ENCODE measurements at places on chromosomes 7 and 10.

GRCh38 chr10:43137717-43138020 lies 576 bp upstream of the CSGALNACT2 start:
- peak; percentile 18 for DNase-seq

DNA sequence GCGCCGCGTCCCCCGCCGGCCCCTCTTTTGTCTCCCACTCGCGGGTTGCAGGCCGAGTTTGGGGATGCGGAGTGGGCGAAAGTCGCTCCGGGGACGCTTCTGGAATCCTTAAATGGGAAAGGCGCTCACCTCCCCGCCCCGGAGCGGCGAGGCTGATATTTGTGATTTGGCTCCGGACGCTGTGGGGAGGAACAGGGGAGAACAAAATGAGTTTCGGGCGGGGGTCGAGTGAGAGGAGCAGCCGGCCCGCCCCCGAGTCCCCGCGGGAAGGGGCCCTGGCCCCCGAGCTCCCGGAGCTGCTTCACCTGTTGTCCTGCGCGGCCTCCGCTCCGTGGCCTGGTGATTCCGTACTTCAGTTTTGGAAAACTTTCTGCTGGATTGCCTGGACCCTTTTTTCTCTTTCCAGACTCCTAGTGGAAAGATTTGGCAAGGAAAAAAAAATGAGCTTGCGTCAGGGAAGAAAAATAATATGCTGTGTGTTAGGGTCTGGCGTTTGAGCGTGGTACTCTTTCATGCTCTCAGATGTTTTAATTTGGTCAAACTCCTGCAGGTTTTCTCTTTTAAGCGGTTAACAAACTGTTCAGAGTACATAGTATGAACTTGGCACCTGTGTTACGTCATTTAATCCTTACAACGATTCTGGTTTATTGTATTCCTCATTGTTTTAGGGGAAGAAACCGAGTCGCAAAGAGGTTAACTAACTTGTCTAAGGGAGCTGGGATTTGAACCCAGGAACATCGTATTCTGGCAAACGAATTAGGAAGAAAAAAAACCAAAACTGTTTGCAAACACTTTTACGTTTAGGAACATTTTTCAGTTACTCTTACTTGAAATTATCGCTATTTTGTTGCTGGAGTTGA lies 924 bp downstream of the BMPR1A start:
- peak; percentile 62 for DNase-seq

GRCh38 chr7:27109466-27110185 lies 7.1 kb upstream of the HOXA2 start:
- DNase-seq: no peak

- peak; percentile 93 for DNase-seq
Measured at GRCh38 chr7:1536743-1537534, 6.4 kb downstream of the MAFK start.

DNA sequence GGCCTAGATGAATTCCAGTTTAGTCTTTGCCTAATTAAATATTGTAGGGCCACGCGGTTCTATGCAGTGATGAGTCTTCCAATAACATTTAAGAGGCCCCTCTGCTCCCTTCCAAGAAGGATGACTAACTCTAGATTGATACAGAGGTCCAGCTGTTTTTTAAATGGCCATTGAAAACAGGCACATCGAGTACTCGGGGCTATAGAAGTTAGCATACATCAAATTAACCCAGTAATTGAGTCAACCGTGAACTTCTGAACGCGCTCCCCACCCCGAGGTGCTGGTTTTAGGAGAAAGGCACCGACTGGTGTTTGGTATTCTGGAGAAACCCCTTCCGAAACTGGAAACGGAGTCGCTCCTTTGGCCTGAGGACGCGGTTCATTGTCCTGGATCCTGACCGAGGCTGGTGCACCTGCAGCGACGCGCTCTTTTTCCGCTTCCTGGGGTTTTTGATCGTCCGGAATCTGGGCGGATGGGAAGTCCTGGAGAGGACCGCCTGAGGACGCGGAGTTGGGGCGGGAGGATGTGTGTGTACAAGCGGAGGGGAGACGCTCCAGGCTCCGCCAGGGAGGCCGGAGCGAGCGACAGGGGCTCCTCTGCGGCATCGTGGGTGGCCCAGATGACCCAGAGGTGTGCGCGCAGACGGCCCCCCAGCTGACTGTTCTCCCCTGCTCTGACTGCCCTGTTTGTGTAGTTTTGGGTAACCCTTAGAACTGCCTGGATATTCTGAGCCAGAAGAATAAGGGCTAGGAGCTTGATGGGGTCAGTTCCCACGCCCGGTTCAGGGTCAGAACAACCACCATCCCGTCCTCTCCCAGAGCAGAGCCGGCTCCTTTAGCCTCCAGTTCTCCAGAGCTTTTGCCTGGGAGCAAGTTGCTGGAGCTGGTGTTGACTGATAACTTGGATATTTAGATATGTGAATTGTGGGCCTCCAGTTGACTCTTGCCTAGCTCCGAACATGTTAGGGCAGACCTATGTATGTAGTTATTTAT lies 711 bp downstream of the FAM221A start:
- DNase-seq: no peak

DNA sequence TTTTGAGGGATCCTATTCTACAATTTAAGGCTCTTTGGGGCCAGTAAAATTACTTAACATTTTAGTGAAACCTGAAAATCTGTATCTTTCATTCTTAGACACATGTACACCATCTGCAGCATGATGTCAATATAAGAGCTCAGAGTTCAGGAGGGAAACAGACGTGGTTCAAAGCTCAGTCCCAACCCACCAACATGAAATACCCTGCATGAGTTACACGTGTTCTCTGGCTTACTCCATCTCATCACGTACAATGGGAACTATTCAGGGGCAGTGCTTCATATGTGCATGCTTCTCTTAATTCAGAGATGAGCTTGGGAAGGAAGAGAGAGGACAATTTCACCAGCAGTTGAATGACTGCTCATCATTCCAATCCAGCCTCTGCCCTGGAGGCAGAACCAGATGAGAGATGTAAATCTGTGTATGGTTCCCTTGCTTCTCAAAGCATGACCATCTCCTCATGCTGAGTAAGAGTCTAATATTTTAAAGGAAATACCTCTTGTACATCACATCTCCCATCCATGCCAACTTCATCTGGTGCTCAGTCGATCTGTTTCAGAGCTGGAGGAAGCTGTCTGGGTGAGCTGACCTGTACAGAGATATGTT lies 29.0 kb upstream of the ADAM12 start:
- DNase-seq: peak; percentile 9

DNA sequence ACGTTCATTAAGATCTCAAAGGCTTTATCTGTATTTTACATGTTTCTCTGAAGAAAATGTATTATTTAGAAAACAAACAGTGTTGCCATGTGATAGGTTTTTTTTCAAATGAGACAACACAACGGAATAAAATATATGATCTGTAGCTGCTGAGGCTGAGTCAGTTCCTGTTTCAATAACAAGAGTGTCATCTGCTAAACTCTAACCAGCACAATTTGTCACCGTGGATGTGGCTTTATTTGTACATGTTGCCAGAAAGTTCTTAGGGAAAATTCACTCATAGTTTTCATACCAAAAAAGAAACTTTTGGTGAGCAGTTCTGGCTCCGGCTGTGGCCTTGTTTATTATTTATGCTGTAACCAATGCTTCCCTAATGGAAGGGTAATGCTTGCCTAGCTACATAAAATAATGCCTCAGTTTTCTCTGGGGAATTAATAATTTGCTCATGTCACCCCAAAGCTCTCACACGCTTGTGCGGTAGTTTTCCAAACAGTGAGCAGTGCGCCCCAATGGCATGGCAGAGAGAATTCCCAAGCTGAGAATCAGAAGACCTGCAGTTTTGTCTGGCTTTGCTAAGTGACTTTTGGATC lies 20.3 kb upstream of the KLF6 start:
- no peak for DNase-seq

- no peak for DNase-seq
Measured at GRCh38 chr7:55276572-55277295, 88.4 kb upstream of the LANCL2 start.

GRCh38 chr10:24235471-24235870 lies 26.5 kb downstream of the KIAA1217 start:
- DNase-seq: no peak

- DNase-seq: no peak
Measured at GRCh38 chr7:143992670-143993069, 7.5 kb upstream of the OR6B1 start.

DNA sequence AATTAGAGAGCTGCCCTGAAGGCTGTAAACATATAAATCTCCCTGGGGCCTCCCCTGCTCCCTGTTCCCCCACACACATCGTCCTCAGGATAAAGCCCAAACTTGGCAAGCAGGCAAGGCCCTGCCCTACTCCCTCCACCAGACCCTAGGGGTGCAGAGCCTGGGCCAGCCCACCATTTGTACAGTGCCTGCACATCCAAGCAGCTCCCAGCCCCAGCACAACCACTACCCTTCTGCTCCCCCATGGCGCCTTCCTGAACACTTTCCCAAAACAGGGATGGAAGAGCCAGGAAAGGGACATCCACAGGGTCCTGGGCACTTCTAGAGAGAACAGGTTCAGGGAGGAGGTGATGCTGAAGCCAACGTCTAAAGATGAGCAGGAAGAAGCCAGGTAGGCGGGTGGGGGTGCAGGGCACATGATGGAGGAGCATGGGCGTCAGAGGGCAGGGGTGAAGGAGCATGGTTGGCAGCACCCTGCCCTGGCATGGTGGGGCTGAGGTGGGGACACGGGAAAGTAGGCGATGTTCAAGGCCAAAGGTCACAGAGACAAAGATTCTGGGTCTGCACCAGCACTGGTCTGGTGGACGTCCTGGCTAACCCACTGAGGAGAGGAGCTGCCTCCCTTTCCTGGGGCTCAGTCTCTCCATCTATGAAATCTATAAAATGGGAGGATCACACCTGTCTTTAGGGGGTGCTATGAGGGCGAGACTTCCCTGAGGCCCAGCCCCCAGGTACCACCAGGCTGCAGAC lies 140.6 kb downstream of the ARHGAP22 start:
- DNase-seq: no peak

DNA sequence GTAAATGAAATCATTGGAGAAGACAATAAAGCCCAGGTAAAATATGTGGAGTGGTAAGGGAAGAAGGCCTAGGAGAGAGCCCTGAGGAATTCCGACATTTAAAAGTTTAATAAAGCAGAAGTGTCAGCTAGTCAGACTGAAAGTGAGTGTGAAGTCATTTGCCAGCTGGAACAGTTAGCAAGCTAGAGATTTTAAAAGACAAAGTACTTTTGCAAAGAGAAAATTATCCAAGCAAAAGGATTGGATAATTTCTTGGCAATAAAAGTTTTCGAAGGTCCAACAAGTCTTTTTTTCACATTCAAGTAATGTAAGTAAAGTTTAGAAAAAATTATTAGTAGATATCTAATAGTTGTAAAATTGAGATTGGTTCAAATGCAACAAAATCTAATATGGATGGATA lies 27.1 kb upstream of the SEMA3C start:
- DNase-seq: no peak

- no peak for DNase-seq
Measured at GRCh38 chr7:157738066-157738460, 401.3 kb downstream of the DNAJB6 start.

GRCh38 chr10:47409866-47410256 lies 25.8 kb upstream of the ZNF488 start:
- DNase-seq: no peak

DNA sequence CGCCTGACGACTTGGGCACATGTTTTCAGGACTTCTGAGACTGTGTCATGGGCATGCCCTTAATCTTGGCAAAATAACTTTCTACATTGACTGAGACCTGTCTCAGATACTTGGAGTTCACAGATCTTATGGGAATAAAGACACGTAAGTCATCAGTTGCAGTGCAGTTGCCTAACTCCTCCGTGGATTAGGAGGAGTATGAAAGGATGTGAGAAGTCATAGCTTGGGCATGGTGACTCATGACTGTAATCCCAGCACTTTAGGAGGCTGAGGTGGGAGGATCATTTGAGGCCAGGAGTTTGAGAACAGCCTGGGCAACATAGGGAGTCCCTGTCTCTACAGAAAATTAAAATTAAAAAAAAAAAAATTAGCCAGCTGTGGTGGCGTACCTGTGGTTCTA lies 49.6 kb downstream of the EXOC6 start:
- DNase-seq: no peak

GRCh38 chr10:62648921-62649320 lies 155.6 kb upstream of the ADO start:
- DNase-seq: no peak

GRCh38 chr7:131292141-131292905 lies 35.4 kb upstream of the MKLN1 start:
- no peak for DNase-seq

DNA sequence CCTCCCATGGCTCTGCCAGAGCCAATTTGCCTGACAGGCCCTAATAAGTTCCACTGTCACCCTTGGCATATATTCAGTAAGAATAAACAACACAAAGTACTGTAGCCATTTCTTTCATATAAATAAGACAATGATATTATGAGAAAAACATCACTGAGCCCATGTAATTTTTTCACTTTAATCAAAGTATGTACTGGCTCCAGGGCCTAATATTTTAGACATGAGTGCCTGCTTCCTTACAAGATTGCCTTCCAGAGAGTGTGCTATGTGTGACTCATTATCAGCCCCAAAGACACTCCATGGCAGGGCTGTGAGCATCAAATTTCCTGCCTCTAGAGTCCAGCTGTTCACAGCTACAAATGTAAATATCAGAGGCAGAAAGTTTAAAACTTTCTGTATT lies 297.6 kb downstream of the LHFPL3 start:
- DNase-seq: no peak

DNA sequence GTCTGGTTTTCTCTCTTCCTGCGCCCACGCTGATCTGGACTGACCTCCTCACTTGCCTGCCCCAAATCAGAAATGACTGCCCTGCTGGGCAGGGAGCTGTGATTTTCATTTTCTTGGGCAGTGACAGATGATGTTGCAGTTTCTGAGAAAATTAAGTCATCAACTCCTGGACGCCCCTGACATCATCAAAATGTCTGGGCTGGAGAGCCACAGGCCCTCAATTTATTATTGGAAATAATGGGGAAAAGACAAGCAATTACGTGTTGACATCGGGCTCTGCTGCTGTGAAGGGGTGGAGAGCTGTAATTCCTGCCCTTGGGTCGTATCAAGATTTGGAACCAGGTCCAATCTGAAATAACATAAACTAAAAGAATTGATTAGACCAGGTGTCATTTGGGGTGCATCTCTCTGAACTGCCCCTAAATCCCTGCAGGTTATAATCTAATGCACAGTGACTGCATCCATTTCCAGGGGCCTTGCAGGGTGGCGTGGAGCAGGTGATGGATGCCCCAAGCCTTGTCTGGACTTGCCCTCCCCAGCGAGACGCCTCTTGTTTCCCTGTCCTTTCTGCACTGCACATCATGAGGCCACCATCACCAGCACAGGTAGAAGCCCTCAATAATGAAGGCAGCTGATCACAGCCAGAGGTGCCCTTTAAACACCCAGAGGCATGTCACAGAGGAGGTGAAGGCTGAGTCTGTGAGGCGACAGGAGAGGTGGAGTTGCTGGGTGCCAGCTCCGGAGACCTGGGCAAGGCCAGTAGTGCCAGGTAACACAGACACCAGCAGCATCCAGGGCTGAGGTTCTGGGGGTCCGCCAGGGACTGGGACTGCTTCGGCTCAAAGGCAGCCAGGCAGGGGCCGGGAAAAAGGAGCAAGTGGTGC lies 98.7 kb downstream of the HTR5A start:
- DNase-seq: no peak

DNA sequence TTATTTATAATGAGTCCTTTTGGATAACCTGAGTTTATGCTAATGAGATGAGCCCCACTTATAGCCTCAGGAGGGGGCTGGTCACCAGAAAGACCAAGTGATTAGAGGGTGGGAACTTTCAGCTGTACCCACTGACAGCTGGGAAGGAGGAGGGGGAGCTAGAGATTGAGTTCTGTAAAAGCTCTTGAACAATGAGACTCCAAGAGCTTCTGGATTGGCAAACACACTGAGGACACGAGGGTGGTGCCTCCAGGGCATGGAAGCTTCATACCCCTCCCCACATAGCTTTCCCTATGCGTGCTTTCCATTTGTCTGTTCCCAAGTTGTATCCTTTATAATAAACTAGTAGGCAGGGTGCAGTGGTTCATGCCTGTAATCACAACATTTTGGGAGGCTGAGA lies 20.3 kb downstream of the MRPS24 start:
- DNase-seq: no peak

All from HepG2 (cell line).